Cortex of kidney (tissue), 1 donor: ENCODE measurements at places on chromosomes 12 and 14.

- DNase-seq: no peak
Observed at GRCh38 chr12:114381177-114381576, 24.8 kb downstream of the TBX5 start.

- no peak for DNase-seq
Observed at GRCh38 chr14:36313898-36314297, 6.5 kb downstream of the MBIP start.

- DNase-seq: no peak
Observed at GRCh38 chr14:63186453-63186852, 17.8 kb upstream of the RHOJ start.

GRCh38 chr12:130881548-130881947 lies 9.7 kb downstream of the RAN start:
- DNase-seq: no peak

GRCh38 chr12:12210416-12210815 lies 56.4 kb downstream of the LRP6 start:
- no peak for DNase-seq

DNA sequence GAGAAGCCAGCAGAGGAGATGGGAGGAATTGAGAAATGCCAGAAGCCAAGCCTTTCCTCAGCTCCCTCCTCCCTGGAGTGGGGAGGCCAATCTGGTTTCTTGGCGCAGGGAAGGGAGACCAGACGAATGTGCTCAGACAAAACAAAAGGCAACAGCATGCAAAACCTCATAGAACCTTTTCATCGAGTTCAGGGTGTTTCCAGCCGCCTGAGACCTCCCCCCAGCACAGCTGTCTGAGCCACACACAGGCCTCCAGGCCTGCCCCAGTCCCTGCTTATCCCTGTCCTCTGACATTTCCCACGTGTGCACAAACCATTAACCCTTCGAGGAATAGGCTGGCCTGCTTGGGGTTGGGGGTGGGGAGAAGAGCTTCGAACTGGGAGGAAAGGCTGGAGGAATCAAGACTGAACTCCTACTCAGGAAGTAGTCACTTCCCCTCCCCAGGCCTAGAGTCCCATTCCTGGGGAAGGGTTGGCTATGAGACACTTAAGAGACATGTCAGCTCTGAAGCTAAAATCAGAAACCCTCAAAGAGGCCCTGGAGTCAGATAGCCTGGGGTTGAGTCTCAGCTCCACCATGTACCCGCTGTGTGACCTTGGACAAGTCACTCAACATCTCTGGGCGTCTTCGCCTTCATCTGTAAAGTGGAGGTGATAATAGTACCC lies 10.7 kb downstream of the TBX3 start:
- no peak for DNase-seq

DNA sequence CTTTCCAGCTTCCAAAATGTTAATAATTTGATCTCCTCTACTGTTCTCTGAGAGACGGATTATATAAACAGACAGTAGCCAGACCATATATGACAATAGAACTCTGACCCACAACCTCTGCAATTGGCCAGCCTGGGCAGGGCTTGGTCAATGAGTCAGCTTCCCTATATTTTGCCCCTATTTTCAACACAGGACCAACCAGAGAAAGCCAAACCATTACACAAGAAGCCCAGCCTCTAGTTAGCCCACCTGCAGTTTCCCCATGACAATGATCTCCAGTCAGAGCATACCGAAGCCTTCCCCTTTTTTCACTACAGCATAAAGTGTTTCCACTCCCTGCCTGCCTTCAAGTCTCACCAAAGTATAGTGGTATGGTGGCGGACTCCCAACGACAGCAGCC lies 7.6 kb upstream of the EXD2 start:
- no peak for DNase-seq

- no peak for DNase-seq
Observed at GRCh38 chr12:25730489-25731349, 177.6 kb upstream of the LMNTD1 start.

GRCh38 chr12:108666401-108666881 lies 32.7 kb upstream of the SELPLG start:
- no peak for DNase-seq

DNA sequence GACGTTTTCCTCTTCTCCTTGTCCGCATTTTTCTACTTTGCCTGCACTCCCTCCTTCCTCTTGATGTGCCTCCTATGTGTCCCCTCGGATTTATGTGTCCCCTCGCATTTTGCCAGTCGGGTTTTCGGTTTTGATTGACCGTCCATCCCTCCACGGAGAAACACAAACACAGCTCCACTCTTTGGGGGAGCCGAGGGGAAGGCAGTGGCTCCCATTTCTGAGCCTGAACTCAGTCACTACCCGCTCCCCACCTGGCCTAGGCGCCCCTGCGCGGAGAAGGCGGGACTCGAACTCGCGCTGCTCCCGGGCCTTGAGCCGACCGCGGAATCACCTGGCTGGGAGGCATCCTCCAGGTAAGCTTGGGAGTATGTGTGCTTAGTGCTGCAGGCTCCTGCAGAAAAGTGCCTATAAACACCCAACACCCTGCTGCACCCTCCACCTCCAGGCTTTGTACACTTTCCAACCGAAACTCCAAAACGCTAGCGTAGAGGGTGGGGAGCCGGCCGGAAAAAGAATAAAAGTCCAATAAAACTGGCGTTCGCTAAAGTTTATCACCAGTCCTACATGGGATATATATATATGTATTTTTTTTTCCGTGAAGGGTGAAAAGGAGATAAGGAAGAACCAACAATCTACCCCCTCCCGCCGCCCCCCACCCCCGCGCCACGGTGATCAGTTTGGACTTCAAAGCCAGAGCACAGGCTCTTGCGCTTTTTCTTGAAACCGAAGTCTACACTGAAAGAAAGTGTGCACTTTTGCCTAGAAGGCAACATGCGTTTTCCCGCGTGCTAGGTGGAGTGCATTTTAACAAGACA lies 3.3 kb upstream of the CCND2 start:
- no peak for DNase-seq

GRCh38 chr12:24719293-24719721 lies 229.6 kb downstream of the BCAT1 start:
- DNase-seq: no peak

DNA sequence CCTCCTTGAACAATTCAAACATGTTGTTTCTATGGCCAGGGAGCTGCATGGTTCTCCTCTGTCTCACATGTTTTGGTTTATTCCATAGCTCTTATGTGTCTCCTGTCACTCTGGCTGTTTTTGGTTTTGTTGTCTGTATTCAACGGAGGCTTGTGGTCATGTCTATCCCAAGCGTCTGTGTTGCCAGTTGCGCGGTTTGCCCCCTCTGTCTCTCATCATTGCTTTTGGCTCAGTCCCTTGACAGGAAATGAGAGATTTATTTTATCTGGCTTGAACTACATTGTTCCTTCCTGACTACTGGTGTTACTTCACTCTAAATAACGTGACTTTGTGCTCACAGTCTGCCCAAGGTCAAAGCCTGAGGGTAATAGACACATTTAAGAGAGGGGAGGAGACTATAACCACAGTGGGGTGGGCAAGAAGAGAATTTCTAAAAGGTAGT lies 96.4 kb upstream of the SOX5 start:
- no peak for DNase-seq

DNA sequence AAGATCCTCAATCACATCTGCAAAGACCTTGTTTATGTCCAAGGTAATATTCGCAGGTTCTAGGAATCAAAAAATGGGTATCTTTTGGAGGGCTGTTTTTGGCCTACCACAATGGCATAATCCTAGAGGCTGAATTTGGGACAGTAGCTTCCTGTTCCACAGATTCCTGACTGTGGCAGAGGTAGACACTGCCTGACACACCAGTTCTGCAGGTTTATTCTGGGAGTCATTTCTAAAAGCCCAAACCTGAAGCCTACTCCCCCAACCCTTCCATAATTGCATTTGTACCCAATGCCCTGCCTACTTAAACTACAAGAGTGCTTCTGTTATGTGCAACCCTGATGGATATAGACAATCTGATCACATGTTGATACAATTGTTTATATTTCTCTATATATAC lies 378.9 kb downstream of the PCNX1 start:
- DNase-seq: no peak

- DNase-seq: no peak
Observed at GRCh38 chr12:94638521-94638920, 11.8 kb downstream of the TMCC3 start.

GRCh38 chr12:14058717-14059116 lies 77.3 kb upstream of the GRIN2B start:
- DNase-seq: no peak

GRCh38 chr14:57692671-57693070 lies 173.2 kb downstream of the SLC35F4 start:
- no peak for DNase-seq

- DNase-seq: no peak
Observed at GRCh38 chr12:123139926-123140675, 10.8 kb downstream of the PITPNM2 start.

- DNase-seq: no peak
Observed at GRCh38 chr12:121613462-121613861, 12.9 kb upstream of the ORAI1 start.

DNA sequence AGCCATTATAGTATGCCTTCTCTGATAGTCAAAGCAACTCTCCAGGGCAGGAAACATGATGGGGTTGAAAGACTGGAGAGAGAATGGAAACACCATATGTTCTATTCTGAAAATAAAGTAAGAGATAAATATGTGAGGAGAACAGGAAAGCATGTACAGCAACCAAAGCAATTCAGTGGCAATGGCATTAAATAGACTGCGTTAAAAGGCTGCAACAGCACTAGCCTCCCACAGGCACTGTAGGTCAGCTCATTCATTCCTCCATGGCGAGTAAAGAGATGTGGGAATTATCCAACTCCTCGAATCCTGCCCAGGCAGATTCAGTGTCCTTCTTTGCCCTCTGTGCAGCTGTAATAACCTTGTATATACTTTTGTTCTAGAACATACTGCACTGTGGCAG lies 43.8 kb downstream of the ANO6 start:
- no peak for DNase-seq

DNA sequence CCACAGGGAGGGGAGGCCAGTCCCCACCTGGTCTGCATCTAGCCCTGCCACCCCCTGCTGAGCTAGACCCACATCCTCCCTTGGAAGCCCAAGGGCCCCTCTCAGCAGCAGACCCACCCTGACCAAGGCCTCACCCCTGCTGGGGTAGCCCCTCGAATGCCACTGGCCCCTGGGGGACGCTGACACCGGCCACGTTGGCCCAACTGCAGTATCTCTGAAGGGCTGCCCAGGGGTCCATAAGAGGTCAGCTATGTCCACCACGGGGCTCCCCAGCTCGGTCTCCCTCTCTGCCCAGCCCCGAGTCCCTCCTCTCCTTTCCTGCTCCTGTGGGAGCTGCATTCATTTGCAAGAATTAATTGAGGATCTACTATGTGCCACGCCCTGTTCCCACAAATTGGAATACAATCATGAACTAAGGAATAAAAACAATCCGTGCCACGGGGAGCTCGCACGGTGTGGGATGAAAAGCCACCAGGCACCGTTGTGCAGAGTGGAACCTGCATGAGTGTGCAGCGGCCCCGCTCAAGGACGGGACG lies 71.4 kb downstream of the GALNT9 start:
- DNase-seq: no peak

- DNase-seq: no peak
Observed at GRCh38 chr12:107775093-107775721, 703 bp downstream of the ASCL4 start.

DNA sequence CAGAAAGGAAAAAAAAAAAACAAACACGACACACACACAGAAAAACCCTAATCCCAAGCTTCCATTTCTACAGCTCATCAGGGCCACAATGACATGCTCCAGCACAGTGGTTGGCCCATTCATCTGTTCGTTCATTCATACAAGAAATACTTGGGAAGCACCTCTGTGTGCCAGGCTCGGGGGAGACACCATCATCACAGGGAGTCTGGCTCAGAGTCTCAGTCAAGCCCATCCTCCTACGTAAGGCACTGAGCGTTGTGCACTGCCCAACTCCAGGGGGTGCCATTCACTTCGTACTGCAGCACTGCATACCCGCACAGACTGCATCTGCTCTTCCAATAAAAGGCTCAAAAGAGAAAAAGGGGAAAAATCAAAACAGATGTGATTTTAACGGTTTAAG lies 15.3 kb downstream of the VPS37B start:
- DNase-seq: no peak

GRCh38 chr12:132861558-132861957 lies 25.8 kb downstream of the CHFR start:
- no peak for DNase-seq

DNA sequence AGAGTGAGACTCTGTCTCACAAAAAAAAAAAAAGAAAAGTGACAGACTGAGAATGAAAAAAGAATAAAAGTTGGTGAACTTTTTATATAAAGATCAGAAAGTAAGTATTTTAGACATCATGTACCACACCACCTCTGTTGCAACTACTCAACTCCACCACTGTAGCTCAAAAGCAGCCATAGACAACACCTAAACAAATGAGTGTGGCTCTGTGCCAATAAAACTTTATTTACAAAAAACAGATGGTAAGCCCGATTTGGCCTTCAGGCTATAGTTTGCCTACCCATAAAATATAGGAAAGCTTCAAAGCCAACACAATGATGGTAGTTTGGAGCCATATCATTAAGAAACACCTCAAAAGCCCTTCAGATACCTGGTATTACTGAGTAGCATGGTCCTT lies 154.5 kb upstream of the FOXN3 start:
- DNase-seq: no peak

- DNase-seq: no peak
Observed at GRCh38 chr14:34021096-34021495, 70.2 kb upstream of the EGLN3 start.

GRCh38 chr12:32574585-32574984 lies 104.5 kb upstream of the DNM1L start:
- DNase-seq: no peak

DNA sequence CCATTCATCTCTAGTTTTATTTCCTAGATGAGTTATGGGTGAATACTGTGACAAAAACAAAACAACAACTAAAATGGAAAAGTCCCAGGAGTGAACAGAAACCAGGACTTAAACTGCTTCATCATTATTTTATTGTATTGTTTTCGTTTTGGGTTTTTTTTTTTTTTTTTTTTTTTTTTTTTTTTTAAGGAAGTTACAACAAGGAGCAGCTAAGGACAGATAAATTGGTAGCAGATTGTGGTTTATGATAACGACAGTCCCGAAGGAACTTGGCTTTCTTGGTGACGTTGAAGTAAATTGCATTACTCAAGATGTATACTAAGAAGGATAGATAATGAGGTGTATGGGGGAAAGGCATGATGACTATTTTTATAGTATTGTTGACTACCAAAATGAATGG lies 866.3 kb downstream of the NRXN3 start:
- DNase-seq: no peak

DNA sequence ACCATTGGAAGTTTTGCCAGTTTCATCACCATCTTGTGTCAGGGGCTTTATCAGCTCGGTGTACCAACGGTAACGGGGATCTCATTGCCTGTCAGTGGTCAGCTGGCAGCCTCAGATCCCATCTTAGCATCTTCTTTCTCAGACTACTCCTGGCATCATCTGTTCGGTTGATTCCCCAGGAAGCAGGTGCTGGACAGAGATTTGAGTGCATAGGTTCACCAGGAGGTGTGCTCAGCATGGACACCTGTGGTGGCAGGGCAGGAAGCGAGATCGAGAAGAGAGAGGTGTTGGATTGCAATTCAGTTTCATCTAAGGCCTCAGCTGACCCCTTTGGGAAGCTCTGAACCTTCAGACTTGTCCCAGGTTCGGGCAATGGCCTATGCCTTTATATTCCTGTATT lies 76.0 kb downstream of the C12orf75 start:
- DNase-seq: no peak

- DNase-seq: no peak
Observed at GRCh38 chr14:75299059-75299458, 20.4 kb downstream of the FOS start.

- no peak for DNase-seq
Observed at GRCh38 chr12:26044007-26044394, 80.8 kb downstream of the BHLHE41 start.
